RWPE1 (cell line): ENCODE measurements at places on chromosomes 12 and 14.
A peak's percentile ranks its signal among the peaks of the same experiment; 100 is the strongest.

- peak; percentile 65 for DNase-seq
Measured at GRCh38 chr14:24058260-24058950, 6.6 kb downstream of the CARMIL3 start.

GRCh38 chr12:8603856-8604255 lies 8.8 kb downstream of the AICDA start:
- no peak for DNase-seq

- no peak for DNase-seq
Measured at GRCh38 chr12:52241205-52241842, 8.3 kb downstream of the KRT7 start.

DNA sequence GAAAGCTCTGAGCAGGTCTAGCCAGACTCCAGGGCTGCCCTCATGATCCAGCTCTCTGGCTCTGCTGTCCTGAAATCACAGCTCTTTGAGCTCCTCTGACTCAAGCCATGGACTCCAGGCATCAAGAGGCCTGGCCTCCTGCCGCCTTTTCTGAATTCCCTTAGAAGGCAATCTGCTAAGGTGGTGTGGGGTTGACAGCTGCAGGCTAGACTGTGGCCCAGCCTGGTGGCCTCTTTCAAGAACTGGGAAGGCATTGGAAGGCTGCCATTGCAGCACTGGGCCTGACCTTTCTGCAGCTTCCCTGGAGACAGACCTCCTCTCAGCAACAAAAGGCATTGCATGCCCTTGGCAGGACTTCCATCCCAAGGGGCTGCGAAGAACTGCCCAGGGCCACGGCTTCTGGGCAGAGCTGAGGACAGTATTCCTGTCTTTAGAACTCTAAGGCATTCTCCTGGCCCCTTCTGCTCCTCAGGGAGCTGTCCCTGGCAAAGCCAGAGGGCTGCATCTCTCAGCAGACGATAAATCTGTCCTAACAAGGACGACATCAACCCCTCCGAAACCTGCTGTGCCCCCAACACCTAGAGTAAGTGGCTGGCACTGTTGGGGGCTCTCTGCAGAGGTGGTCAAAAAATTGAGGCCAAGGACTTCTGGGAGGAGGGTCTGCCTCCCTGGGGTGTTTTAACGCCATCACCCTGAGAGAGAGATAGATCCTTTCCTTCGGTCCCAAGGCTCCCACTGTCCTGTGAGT lies 115.6 kb downstream of the RBM19 start:
- no peak for DNase-seq

- no peak for DNase-seq
Measured at GRCh38 chr12:66320996-66321395, 18.7 kb downstream of the HELB start.

DNA sequence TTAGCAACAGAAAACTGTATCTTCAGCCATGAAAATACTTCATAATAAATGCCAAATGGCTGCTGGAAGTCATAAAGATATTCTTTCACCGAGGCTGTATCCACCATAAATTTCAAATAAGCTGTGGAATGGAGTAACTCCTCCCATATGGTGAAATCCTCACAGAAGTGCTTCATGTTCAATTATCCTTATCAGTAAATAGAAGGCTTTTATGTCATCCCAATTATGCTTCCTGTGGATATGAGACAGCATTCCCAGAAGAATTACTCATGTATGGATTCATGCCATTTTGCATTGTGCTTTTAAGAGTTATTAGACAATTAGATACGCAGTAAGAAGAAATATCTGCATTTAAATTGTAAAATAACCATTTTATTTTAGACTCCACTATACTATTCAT lies 99.0 kb downstream of the RTN1 start:
- peak; percentile 50 for DNase-seq

DNA sequence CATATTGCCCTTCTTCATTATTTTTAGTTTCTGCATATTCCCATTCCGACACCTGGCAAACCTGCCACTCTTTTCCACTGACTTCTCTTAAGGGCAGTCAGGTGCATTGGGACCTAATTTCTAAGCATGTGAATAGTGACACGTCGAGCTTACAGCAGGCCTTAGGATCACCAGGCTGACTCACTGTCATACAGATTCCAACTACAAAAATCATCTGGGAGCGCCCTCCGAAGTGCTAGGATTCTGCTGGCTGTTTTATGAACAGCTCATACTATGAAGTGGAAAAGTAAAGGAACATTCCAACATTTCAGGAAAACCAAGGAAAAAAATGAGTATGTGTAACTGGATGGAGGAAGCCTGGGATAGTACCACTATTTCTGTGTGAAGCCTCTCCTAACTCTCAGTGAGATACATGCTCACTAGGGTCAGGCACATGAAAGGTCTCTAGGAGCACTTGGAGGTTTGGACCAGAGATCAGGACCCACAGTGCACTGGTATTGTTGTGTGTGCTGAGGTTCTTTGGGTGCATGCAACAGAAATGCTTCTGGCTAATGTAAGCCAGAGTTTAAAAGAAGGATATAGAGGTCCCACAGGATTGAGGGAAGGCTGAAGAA lies 257.4 kb downstream of the ZFP36L1 start:
- DNase-seq = peak; percentile 67

DNA sequence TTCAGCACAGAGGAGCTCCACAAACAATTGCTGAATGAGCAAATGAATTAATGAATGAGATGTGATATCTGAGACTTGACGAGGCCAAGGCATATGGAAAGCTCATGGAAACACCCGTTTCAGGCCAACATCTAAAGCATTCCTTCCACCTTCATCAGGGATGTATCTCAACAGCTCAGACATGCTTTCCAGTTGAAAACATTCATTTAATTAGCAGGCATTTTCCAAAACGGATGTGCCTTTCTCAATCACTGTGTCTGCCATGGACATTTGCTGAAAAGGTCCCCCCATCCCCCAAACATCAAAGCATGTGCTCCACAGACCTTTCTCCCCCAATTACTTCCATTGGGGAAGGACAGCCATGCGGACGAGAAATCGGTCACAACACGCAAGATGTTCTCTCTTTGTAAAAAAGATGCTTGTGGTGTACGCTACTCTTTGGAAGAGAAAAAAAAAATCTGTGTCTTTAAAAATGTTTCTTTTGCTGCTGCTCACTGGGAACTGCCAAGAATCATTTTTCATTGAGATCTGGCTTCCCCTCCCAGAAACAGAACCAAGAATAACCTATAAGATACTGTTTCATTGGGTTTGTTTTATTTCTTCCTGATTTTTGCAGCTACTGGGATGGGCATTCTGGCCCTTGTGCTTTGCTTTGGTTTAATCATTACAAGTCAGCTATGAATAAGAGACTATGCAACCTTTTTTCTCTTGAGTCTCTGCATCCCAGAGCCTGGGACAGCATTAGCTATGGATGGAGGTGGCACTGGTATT lies 528.2 kb downstream of the MED13L start:
- no peak for DNase-seq

GRCh38 chr12:30484658-30485057 lies 211.0 kb downstream of the IPO8 start:
- no peak for DNase-seq

DNA sequence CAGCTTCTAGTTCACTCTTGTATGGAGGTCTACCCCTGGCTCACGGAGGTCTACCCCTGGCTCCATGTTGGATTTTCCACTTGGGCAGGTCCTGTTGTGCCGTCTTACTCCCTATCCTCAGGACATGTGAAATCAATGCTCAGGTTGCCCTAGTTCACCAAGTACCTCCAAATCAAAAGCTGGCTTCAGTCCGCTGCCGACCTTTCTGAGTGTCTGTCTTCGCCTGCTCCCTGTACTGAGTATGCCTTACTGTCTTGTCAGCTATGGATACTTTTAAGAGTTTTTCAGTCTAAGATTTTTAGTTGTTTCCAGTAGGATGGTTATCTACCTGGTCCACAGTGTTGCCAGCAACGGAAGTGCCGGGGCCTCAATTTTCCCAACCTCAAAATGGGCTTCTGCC lies 40.1 kb upstream of the BCL11B start:
- no peak for DNase-seq

DNA sequence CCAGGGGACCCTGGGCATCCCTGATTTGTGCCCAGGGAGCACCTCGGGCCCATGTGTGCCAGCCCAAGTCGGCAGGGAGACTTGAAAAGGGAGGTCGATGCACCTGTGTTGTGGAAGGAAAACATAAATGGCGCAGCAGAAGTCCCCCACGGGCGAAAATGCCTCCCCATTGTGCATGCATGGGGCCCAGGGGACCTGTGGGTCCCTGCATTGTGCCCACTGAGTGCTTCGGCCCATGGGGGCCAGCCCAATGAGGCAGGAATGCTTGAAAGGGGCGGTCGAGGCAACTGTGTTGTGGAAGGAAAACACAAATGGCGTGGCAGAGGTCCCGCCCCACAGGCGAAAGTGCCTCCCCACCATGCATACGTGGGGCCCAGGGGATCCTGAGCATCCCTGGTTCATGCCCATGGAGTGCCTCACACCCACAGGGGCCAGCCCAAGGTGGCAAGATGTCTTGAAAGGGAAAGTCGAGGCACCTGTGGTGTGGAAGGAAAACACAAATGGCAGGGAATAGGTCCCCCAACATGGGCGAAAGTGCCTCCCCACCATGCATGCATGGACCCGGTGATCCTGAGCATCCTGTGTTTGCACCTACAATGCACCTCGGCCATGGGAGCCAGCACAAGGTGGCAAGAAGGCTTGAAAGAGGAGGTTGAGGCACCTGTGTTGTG lies 368.0 kb downstream of the ALG10 start:
- DNase-seq = no peak

DNA sequence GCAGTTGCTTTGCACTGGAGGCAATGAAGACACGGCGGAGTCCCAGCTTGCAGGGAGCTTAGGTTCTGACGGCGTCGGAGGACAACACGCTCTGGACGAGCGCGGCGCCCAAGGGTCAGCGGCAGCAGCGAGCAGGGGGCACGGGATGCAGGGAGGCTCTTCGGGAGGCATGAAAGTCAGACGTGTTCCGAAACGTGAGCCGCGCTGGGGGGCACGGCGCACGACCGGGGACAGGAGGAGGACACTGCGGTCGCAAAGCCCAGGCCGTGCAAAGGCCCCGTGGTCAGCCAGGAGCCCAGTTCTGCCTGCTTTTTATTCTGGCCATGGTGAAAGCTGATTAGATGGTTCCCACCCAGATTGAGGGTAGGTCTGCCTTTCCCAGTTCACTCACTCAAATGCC lies 294.6 kb downstream of the SNAPC1 start:
- no peak for DNase-seq

GRCh38 chr14:78090864-78091263 lies 79.3 kb upstream of the NRXN3 start:
- DNase-seq = no peak

DNA sequence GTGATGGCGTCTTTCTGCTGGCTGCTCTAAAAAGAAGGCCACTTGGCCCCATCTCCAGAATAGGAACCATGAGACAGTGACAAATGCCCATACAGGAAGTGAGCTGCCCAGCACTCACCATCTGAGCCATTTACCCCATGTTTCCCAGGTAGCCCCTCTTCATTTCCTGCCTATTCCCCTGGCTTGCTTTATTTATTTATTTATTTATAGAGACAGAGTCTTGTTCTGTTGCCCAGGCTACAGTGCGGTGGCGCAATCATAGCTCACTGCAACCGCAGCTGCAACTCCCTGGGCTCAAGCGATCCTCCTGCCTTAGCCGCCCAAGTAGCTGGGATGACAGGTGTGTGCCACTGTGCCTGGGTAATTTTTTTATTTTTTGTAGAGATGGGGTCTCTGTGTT lies 71.2 kb downstream of the RIN3 start:
- no peak for DNase-seq

GRCh38 chr12:116244474-116245090 lies 32.9 kb downstream of the MED13L start:
- no peak for DNase-seq

DNA sequence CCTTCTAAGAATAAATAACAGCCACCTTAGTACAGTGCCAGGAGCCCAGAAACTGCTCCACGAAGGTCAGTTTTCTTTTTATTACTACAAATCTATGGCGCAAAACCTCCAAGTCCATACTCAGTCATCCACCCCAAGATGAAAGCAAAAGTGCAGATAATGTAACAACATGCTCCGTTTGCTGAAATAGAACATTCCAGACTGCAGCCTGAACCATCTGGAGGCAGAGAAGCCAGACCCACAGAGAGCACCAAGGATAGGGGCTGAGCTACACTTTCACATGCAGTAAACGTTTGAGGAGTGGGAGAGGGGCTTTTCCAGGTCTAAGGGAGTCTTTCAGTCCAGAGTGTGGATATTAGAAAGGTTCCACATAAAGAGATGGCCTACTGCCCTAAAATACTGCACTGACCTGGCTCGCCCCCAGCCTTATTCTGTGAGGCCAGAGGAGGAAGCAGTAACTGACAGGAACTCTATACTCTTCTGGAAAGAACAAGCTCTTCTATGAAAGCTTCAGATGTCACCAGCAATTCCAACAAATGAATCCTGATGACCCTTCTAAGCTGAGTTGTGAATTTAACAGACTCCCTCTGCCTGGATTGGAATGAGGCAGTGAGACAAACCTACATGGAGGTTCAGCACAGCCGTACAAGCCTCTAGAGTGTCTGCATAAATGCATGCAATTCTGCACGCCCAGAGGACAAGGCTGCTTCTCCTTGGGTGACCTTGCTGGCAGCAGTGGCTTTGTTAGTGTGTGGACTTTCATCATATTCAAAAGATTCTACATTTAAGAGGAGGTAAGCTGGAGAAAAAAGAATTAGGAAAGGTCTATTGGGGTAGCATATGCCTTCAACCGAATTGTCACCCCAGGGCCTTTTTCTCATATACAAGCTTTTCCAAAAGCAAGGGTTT lies 153.9 kb upstream of the EGLN3 start:
- no peak for DNase-seq
